ENCODE measurements at places on chromosomes 16 and 17.

DNA sequence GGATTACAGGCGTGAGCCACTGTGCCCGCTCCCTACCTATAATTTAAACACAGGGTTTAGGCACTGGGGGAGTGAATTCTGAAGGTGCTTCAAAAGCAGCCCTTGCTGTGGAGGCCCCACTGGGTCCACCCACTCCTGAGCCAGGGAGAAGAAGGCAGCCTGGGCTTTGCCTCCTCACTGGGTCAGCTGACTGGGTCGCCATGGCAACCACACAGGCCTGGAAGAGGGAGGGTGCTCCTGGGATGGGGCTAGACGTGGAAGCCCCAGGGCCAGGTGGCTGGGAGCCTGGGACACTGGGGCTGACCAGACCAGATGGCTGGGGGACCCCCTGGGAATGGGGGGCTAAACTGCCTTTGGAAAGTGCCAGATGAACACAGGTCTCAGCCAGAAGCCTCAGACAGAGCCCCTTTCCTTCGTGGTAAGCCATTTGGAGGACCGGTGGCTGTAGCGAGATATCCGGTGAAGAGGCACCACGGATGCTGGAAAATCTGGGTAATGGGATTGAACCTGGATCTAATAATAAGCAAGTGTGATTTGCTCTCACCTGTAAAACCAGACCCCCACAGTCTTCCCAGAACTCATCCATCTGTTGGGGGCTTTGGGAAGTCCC, 32.9 kb downstream of the TRARG1 start:
- peak; percentile 83 for DNase-seq

GRCh38 chr17:80365001-80365965, 49.7 kb upstream of the ENDOV start:
- no peak for DNase-seq

- DNase-seq = peak; percentile 96
Observed at GRCh38 chr17:45722161-45722560, 62.0 kb upstream of the CRHR1 start.

GRCh38 chr16:85913688-85914422, 14.9 kb downstream of the IRF8 start:
- no peak for DNase-seq

DNA sequence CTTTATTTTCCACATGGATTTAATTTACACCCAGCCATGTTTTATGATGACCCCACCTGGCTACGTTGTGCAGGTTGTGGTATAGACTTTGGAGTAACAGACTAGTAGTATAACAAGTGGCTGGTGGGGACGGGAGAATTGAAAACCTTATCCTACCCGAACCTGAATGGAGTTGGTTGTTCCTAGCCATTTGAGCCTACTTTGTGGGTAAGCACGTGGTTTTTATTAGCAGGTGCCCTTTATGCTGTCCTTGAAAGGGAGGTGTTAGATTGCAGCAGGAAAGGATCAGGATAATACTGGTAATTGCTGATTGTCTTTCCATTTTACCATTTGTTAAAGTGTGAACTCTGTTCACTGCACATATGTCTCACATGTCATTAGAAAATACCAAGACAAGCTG, 31.9 kb upstream of the PHAF1 start:
- DNase-seq = no peak

Data from NCI-H524 (cell line).